Natural killer cell treated with Interleukin-12 subunit alpha and Interleukin-12 subunit beta and Interleukin-15 and Interleukin-18, amount 100 ng/mL, for 72 hours (primary cell): ENCODE measurements at places on chromosomes 2 and 18. TPM values are rescaled to one million over a fixed set of nuclear protein-coding genes. Genes with fewer than 3 reads are reported as not detected.

GRCh38 chr2:54332386-54332785 lies 76.4 kb upstream of the TSPYL6 start:
- no peaks in the 10 kb centered on the region for H3K36me3 ChIP-seq
- no peak overlapping the region for H3K27ac ChIP-seq
- no peak overlapping the region for H3K4me3 ChIP-seq
- H3K27me3 ChIP-seq = peaks cover 20% of the 10 kb centered on the region
- H3K4me1 ChIP-seq = peaks cover 11% of the 10 kb centered on the region
- no peak for DNase-seq

GRCh38 chr2:160868891-160869290 lies 291.3 kb upstream of the TANK start:
- no peak overlapping the region for H3K4me3 ChIP-seq
- H3K27me3 ChIP-seq = peaks cover 8% of the 10 kb centered on the region
- H3K4me1 ChIP-seq = no peaks in the 10 kb centered on the region
- no peak for DNase-seq
- no peaks in the 10 kb centered on the region for H3K36me3 ChIP-seq

DNA sequence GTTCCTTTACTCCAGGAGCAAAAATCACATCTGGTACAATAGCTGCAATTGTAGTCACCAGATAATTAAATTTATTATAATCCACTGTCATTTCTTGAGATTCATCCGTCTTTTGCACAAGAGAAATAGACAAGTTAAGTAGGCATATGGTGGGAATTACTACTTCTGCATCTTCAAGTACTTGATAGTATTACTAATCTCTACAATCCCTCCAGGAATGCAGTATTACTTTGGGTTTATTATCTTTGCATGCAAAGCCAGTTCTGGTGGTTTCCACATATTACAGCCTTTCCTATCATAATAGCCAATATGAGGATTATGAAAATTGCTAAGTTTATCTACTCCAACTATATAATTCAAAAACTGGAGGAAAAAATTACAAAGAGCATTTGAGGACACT lies 254.1 kb downstream of the IKZF2 start:
- no peak overlapping the region for H3K27ac ChIP-seq
- H3K36me3 ChIP-seq = no peaks in the 10 kb centered on the region
- no peaks in the 10 kb centered on the region for H3K27me3 ChIP-seq
- H3K4me1 ChIP-seq = peaks cover 1% of the 10 kb centered on the region

- H3K36me3 ChIP-seq = no peaks in the 10 kb centered on the region
- H3K4me1 ChIP-seq = no peaks in the 10 kb centered on the region
- no peak for DNase-seq
These were observed 137.3 kb downstream of the CCDC148 start for GRCh38 chr2:158319269-158319668.

DNA sequence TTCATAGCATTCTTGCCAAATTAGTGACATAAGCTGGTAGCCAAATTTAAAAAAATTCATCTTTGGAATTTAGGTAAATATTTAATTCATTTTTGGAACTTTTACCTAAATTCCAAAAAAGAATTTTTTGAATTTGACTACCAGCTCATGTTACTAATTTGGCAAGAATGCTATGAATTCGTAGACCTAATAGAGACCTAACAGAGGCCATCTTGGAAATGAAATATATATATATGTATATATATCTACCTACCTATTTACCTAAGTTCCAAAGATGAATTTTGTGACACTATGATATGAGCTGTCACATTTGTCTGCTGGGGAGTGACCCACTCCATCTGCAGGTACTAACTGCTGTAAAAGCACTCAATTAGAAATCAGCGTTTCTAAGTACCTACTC lies 65.6 kb downstream of the MYOM1 start:
- H3K36me3 ChIP-seq = no peaks in the 10 kb centered on the region
- H3K4me3 ChIP-seq = no peak overlapping the region
- no peak overlapping the region for H3K27ac ChIP-seq
- H3K27me3 ChIP-seq = no peaks in the 10 kb centered on the region
- H3K4me1 ChIP-seq = no peaks in the 10 kb centered on the region

GRCh38 chr2:120957905-120958304 lies 222.2 kb downstream of the GLI2 start:
- no peaks in the 10 kb centered on the region for H3K4me1 ChIP-seq
- no peaks in the 10 kb centered on the region for H3K27me3 ChIP-seq
- no peaks in the 10 kb centered on the region for H3K36me3 ChIP-seq
- no peak overlapping the region for H3K27ac ChIP-seq

The HJURP gene
- 76.6 TPM for total RNA-seq

- H3K27me3 ChIP-seq = peaks cover 7% of the 10 kb centered on the region
- no peaks in the 10 kb centered on the region for H3K4me1 ChIP-seq
- DNase-seq = no peak
- H3K27ac ChIP-seq = no peak overlapping the region
- no peaks in the 10 kb centered on the region for H3K36me3 ChIP-seq
- H3K4me3 ChIP-seq = no peak overlapping the region
These were observed 64.2 kb upstream of the THOC1 start for GRCh38 chr18:332007-332406.

DNA sequence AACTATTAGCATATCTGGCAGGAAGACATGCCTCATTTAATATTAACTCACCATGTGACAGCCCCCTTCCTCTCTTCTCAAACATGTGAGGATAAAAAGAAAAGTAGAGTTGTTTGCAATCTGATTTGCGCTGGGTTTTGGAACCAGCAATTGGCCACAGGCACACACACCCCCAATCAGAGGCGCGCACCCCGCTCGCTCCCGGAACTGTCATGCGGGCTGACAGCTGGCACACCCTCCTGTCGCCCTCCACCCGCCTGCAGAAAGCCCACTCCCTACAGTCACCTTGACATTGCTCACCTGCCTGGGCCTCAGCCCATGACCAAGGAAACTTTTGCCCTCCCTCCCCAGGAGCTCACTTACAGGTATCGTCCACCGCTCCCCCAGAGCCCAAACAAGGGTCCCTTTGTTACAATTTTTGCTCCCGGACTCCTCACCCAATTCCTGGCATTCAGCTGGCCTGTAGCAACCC lies 1.1 kb downstream of the COBLL1 start:
- H3K4me1 ChIP-seq = peaks cover 8% of the 10 kb centered on the region
- H3K27ac ChIP-seq = no peak overlapping the region
- no peaks in the 10 kb centered on the region for H3K36me3 ChIP-seq
- H3K27me3 ChIP-seq = peaks cover 14% of the 10 kb centered on the region
- no peak for DNase-seq
